Kidney epithelial cell (primary cell): ENCODE measurements at places on chromosomes 16 and 17.

- no peak for DNase-seq
Measured at GRCh38 chr17:57556320-57556719, 188.8 kb downstream of the CCDC182 start.

DNA sequence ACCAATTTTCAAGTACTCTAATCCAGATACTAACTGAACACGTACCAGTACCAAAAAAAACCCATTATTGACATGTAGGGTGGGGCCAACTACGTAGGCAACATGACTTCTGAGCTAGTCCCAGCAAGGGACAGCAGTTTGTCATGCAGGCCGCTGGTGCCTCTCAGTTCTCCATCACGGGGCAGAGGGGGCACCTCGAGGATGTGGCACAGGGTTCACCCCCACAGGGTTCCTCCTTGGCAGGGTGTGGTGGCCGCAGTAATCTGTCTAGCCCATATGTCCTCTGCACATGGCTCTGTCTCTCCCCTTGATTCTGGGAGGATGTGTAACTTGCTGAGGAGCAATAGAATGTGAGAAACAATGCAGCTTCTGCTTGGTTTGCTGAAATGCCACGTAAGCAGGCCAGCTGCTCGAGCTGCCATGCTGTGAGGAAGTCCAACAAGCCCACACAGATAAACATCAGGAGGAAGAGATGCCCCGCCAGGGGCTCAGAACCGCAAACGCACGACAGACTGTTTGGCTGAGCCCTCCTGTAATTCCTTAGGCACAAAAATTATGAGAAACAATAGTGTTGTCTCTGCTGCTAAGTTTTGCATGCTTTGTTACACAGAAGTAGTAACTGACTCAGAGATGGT, 62.4 kb downstream of the NT5M start:
- no peak for DNase-seq

DNA sequence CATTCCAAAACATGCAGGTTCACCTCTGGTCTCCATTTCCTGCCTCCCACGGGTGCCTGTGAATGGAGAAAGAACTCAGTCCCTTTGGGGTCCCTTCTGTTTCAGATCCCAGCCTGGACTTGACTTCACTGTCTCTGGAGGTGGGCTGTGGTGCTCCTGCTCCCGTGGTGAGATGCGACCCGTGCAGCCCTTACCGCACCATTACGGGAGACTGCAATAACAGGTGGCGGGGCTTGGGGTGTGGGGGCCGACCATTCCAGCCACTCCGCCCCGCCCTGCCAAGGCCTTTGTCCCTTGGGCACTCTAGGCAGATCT, 10.5 kb downstream of the LPO start:
- no peak for DNase-seq

GRCh38 chr17:65088621-65089360, 32.3 kb upstream of the GNA13 start:
- DNase-seq = no peak

- no peak for DNase-seq
Measured at GRCh38 chr16:49592546-49593423, 219.2 kb downstream of the C16orf78 start.

DNA sequence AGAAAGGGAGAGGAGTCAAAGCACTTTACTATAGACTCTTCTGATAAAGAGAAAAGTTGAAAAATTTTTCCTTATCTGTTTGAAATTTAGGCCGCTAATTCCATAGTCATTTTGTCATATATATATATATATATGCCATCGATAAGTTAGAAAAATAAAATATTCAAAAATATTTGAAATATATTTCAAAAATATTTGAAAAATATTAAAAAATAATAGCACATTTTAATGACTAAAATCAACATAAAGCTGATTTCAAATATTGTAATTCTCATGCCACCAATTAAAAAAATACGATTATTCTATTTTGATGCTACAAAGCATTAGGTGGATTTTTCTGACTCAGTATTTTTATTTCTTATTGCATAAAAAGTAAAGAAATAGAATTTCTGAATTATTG, 87.1 kb downstream of the KIF2B start:
- DNase-seq = no peak

- peak; percentile 45 for DNase-seq
Measured at GRCh38 chr17:17071531-17072360, 29.5 kb downstream of the MPRIP start.

GRCh38 chr17:9217151-9218056, 196.1 kb downstream of the NTN1 start:
- DNase-seq = no peak

- no peak for DNase-seq
Measured at GRCh38 chr16:20897253-20897897, 2.8 kb downstream of the DCUN1D3 start.

GRCh38 chr16:29126057-29126494, 141.2 kb downstream of the LAT start:
- DNase-seq = no peak
